Activated naive CD4-positive, alpha-beta T cell (primary cell): ENCODE measurements at places on chromosomes 16 and 17.

GRCh38 chr17:33964344-33964979 is 290.6 kb upstream of the CCL2 start:
- DNase-seq, result no peak

GRCh38 chr16:60459463-60459862 is 1576.8 kb downstream of the CDH8 start:
- no peak for DNase-seq

- DNase-seq, result no peak
These were observed 66.1 kb downstream of the TANC2 start for GRCh38 chr17:63032142-63032541.

GRCh38 chr16:78286065-78286464 is 186.6 kb downstream of the WWOX start:
- no peak for DNase-seq
